ENCODE measurements at places on chromosomes 2 and 18. TPM values are rescaled to one million over a fixed set of nuclear protein-coding genes. Genes with fewer than 3 reads are reported as not detected.
A peak's percentile ranks its signal among the peaks of the same experiment; 100 is the strongest.

Gene NT5C1B
- total RNA-seq = not detected

Gene GALNT5
- total RNA-seq = not detected

Gene FAP
- not detected for total RNA-seq

Gene HSPE1
- 449 TPM for total RNA-seq

Gene KCNJ3
- not detected for total RNA-seq

Gene CCDC121
- 0.20 TPM for total RNA-seq

Gene RBM45
- 12.7 TPM for total RNA-seq

Gene CHN1
- 22.1 TPM for total RNA-seq

Gene LAMA3
- total RNA-seq = not detected

DNA sequence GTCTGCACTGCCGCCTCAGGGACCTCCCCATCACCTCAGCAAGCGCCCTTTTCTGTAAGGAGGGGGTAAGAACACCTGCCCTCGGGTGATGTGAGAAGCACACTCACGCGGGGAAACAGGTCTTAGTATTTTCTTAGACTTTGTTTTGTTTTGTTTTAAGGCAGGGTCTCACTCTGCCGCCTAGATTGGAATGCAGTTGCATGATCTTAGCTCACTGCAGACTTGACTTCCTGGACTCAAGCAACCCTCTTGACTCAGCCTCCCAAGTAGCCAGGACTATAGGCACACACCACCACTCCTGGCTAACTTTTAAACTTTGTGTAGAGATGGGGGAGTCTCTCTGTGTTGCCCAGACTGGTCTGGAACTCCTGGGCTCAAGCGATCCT lies 37.1 kb downstream of the RAMP1 start:
- no peak for DNase-seq

- no peak for DNase-seq
Measured at GRCh38 chr18:60549338-60549960, 176.9 kb upstream of the MC4R start.

DNA sequence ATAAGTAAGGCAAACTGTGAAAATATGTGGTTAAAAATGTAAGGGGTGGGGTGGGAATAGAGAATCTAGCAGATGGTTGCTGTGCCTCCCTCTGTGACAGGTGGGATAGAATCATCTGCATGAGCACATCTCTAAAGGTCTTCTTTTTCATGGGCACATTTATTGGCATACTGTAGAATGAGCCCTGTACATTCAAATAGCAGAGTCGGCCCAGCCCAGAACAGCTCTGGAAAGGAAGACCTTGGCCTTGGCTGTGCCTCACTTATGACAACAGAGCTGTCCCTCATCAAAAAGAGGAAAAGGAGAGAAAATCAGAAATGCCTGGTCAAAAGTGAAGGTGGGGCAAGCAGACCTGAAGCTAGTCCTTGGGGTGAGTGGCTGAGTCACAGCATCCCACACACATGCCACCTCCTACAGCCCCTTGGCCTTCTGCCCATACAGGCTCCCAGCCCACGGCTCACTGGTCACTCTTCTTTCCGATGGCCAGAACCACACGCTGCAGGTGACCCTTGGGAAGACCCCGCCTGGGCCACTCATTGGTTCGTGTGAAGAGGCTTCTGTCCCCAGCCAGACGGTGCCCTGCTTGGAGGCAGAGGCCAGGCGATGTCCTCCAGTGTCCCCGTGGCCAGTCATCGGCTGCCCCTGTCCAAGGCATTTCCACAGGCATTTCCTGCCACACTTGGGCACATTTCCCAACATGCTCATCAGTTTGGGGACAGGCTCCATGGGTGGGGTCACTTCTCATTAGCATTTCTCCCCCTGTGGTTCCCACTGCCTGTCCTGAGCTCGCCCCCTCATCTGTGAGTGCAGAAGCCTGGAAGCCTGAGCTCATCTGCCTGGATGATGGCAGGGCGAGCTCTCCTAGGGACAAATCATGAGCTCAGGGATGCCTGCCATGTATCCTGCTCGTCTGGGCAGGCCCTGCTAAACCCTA lies 113.6 kb downstream of the MCFD2 start:
- no peak for DNase-seq

GRCh38 chr18:27803957-27804356 lies 373.0 kb downstream of the CDH2 start:
- no peak for DNase-seq

DNA sequence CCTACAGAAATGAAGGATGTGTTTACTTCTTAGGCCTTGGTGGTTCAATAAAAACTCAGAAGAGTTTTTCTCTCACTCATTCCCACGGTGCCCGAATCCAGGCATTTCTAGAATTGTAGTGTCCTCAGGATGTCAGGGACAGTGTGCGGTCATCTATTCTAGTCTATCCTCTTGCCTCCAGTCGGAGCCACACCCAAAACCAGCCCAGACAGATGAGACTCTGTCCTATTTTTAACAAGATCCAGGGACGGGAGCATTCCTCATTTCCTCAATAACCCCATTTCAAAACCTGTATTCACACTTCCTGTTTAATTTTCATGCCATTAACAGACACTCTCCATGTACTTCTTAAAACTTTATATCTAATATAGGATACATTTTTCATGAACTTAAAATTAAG lies 11.6 kb upstream of the RBMS1 start:
- no peak for DNase-seq

DNA sequence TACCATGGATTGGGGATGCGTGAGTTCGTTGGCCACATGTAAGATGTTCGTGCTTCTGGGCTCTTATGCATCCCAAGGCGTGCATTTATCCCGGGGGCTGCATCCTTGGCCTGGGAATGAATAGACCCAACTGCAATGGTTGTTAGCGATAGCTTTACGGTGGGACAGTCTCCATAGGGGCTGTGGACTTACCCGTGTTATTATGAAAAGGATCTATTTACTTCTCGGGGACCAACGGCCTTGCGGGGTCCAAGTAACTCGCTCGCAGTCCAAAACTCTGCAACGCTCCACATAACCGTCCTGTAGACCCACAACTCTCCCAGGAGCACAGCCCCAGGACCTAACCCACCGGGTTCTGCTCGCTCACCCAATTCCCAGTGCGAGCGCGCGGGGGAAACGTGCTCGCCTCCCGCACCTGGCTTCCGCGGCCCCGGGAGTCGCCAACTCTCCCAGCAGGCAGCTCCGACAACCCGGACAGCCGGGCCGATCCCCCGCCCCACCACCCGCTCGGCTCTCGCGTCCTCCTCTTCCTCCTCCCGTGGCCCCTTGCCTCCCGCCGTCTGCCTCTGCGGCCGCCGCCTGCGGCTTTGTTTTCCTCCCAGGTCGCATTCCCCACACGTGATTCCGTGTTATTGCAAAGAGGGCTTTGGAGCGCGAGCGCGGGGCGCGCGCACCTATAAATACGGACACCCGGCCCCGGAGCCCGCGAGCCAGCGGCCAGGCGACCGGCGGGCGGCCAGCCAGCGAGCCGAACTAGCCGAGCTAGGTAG lies at the start of gene CABLES1:
Gene CABLES1 (plus strand): TSS at position 706 of the 770 bp plus-strand sequence. CDS start 278 bp downstream, outside the sequence.
- DNase-seq = peak; percentile 22

- DNase-seq = no peak
Measured at GRCh38 chr18:51383711-51384110, 186.2 kb upstream of the MEX3C start.

DNA sequence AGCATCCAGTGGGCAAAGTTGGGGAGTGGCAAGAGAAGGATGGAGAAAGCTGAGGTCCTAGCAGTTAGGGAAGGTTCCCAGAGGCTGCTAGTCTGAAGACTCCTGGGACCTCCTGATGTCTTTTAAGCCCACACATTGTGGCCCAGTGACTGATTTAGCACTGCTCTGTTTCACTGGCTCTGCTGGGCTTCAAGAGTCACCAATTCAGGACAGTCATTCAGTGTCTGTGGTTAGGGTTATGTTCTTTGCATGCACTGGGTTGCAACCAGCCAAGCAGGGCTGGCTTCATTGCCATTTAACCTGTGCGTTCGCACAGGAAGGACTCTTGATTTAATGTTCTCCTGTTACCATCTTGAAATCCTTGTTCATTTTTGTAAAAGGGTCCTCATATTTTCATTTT lies 199.2 kb downstream of the ICOS start:
- no peak for DNase-seq

DNA sequence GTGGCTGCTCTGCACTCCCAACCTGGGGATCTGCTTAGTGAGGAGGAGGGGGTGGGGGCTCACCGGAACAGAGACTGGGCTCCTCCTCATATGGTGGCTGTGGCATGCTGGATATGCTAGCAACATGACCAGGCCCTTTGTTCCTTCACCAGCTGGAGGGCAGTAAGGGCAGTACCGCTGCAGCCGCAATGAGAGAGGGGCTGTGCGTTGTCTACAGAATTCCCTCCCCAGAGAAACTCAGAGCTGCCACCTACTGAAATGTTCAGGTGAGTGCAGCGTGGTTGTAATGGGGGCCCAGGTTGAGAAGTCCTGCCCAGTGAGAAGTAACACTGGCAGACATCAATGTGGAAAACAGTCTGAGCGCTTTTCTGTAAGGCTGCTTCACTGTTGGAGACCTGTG lies 1211.9 kb upstream of the NXPH2 start:
- no peak for DNase-seq

DNA sequence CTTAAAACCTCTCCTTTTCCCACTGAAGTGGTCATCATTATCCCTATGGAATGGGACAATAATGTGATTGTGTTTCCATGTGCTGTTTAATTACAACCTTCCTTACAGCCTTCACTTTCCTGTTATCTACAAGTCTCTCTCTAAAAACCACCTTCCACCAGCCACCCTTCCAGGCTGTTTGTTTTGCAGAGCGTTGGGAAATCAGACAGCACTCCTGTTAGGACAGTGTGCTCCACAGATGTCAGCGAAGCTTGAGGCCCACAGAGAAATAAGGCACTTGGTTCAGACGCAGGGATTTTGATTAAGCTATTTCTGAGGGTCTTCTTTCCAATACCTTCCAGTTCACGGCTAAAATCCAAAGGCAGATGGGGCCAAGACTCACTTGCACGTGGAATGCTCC lies 32.3 kb upstream of the ASPRV1 start:
- DNase-seq = no peak

DNA sequence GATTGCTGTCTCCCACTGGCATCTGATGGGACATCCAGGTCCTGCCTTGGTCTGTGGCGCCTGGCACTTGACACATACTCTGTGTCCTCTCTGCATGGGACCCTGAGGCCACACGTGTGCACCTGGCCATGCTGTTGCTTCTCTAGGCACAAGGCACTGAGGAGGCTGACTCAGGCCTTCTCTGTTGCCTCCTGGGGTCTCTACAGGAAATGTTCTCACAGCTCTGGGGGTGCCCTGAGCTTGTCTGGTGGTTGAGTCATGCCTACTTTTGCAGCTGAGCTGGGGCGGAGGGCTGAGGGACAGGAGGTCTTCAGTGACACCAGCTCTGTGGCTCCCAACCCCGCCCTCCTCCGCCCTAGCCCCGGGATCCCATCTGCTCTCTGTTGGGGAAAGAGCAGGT lies 207.0 kb upstream of the HS6ST1 start:
- no peak for DNase-seq

- peak; percentile 69 for DNase-seq
Measured at GRCh38 chr2:84888401-84889276, 7.8 kb upstream of the TRABD2A start.

GRCh38 chr18:57523171-57523956 lies 63.1 kb downstream of the FECH start:
- DNase-seq = no peak

DNA sequence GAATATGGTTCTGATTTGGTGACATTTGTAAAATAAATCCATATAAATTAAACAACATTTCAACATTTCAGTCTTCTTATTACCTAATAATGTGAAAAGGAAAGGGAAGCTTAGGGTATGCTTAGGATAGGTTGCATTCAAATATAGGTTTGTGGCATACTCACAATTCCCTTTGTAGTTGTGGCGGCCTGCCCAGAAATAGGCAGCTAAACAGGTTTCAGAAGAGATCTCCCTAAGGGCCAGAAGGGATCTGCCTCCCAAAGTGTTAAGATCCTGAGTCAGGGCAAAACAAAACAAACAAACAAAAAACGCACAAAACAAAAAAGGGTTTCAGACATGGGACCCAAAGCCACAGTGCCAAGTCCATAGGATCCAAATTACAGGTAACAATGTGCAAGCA lies 41.4 kb upstream of the TCF7L1 start:
- DNase-seq = no peak

DNA sequence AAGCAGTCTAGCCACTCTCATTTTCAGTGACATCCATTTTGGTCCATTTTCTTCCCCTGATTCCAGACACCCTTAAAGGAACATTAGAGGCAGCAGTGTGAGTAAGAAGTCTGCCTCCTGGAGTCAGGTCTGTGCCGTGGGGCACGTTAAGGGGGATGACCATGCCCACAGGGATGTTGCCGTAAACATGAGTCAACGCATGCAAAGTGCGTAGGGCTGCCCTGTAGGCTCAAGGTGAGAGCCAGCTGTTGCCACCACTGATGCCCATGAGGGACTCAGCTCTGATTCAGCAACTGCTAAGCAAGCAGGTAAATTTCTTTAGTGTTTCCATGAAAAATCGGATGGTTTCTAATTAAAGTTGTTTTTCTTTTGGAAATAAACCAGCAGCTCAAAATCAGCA lies 61.4 kb upstream of the TFCP2L1 start:
- no peak for DNase-seq

DNA sequence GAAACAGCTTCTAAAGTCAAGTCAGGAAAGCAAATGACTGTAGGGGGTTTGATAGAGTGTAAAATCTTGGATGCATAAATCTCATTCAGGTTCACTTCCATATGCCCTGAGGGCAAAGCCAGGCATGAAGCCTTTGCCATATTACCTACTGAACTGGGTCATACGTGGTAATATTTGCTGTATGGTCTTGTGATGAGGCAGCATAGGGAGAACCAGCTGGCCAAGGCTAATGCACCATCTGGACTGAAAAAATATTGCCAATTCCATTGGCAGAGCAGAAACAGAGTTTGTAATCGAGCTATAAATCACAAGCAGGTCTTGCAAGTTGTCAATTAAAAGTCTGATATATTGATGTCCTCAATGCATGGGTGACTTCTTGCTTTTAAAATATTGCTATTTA lies 243.8 kb downstream of the ERBB4 start:
- DNase-seq = no peak

DNA sequence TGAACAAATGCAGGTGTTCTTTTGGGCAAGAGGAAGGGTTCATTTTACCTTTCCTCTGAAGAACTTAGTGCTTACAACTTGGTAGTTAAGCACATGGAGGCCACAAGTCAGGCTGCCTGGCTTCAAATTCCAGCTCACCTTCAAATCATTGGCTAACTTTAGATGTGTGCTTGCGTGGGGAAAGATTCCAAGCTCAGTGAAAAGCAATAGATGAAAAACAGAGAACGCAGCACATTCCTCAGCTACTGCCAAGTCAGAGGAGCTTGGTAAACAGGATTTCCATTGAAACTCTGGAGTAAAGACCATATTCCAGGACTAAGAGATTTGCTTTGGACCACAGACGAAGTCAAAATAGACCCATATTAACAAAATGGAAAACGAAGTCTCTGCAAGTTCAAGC lies 96.3 kb upstream of the ASB18 start:
- no peak for DNase-seq

DNA sequence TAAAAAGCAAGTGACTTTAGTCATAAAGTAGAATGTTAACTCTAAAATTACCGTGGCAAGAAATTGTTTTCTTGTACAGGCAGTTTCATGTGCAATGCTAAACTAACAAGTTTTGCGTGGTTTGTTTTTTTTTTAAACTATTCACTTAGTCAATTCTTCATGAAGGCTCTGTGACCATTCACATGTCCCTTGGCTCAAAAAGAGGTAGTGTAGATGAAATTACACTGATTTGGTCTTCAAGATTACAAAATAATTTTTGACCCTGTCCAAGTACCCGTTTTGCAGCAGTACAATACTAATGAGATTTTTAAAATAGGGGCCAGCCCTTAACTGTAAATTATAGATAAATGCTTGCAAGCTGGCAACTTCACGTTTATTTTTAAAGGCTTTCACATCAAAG lies 1.3 kb downstream of the TMEM131 start:
- DNase-seq = no peak

GRCh38 chr2:234422273-234422732 lies 74.6 kb downstream of the ARL4C start:
- no peak for DNase-seq

- no peak for DNase-seq
Measured at GRCh38 chr18:9400197-9400596, 65.6 kb downstream of the TWSG1 start.
